ENCODE measurements at places on chromosomes 1 and 21.

DNA sequence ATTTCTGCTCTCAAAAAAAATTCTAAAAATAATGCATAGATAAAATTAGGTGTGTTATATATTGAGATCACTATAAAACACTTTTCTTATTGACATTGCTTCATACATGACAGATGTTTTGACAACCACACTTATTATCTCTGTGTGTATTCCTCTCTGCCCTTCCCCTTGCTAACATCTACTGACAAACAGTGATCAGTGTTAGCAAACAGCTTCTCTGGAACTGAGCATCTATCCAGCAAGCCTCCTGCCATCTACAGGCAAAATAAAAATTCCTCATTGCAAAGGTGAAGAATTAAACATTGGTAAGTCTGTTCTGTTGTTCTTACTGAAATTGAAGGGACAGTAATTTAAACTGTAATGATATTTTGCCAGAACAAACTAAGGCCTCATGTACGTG, 2153.9 kb downstream of the NCAM2 start:
- DNase-seq: no peak

- DNase-seq: no peak
These were observed 31.4 kb downstream of the DDR2 start for GRCh38 chr1:162663589-162664106.

DNA sequence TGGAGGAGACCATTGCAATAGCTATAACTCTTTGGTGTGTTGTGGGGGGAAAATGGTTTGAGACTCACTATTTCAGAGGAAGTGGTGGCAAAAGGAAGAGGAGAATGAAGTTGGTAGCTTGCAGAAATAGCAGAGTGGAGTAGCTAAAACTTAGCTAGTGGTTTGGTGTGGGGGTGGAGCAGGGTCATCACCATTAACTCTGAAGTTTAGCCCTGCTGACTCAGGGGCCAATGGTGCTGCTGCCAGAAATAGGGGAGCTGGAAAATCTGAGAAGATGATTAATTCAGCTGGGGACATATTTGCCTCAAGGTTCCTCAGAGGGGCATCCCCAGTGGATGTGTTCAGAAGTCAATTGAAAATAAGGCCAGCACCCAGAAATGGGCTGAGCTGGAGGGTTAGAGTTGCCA, 65.4 kb downstream of the RUNX1 start:
- DNase-seq: no peak

GRCh38 chr1:235287208-235287882, 40.6 kb downstream of the ARID4B start:
- DNase-seq: no peak

DNA sequence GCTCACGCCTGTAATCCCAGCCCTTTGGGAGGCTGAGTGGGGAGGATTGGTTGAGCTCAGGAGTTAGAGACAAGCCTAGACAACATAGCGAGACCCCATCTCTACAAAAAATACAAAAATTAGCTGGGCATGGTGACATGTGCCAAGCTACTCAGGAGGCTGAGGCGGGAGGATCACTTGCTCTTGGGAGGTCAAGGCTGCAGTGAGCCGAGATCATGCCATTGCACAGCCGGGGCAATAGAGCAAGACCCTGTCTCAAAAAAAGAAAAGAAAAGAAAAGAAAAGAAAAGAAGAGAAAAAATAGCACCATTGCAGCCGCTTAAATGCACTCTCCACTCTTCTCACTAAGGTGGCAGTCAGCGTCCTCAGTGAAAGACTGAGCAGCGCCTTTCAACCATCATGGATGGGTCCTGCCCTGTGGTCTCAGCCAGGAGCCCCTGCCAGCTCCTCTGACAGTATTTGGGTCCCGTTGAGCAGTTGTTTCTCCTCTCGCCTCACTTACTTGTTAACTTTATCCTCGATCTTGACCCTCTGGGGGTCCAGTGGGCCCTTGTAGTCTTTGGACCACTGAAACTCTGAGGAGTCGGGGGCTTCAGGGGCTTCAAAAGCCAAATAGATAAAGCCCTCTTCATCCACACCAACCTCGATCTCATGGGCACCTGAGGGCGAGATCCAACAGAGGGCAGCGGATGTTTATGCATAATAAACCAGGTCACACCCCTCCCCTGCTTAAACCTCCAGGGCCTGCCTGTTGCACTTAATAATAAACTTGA, 36.9 kb downstream of the MYOM3 start:
- no peak for DNase-seq

DNA sequence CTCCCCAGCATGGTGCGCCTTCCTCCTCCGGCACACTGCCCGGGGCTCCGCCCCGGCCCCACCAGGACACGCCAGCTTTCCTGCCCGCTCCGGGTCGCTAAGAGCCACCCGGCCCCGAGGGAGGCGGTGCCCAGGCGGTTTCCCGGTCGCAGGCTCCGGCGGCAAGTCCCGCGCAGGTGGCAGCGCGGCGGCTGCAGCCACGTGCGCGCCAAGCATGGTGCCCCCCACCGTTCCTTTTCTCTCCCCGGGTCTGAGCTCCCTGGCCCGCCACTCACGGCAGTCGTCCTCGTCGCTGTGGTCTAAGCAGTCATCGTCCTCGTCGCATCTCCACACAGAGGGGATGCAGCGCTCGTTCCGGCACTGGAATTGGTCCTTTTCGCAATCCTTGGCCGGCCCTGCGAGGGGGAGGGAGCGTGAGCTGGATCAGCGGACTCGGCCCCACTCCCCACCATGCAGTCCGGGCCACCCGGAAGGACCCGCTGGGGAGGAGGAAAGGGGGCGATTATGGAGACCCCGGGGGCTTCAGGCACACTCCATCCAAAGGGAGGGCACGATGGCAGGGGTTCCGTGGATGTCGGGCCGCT, 1.2 kb downstream of the LRP8 start:
- DNase-seq: no peak

DNA sequence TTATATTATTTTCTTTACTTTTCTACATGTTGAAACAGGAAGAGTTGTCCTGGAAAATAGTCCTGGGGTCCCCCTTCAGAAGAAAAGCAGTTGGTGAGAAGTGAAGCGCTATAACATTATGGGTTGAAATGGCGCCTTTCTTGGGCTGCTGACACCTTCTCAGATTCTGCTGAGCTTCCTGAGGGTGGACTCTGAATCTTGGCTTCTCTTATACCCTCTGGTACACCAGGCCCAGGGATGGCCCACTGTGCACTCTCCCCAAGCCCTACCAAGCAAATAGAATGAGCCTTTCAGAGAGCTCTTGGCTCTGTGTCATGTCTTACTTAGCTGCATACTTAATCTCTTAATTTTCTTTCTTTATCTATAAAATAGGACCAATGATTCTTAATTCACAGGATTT, 42.3 kb downstream of the CD247 start:
- DNase-seq: no peak
